ENCODE measurements at places on chromosomes 4 and X.

- DNase-seq, result no peak
Observed at GRCh38 chr4:7900334-7900909, 39.2 kb downstream of the AFAP1 start.

GRCh38 chr4:167233685-167234315 lies 494 bp downstream of the SPOCK3 start:
- no peak for DNase-seq

GRCh38 chr4:95510145-95510544 lies 38.6 kb downstream of the UNC5C start:
- no peak for DNase-seq

GRCh38 chr4:20151436-20151835 lies 100.3 kb upstream of the SLIT2 start:
- DNase-seq, result no peak

GRCh38 chrX:130109429-130110378 lies 593 bp downstream of the ELF4 start:
- DNase-seq, result no peak

- no peak for DNase-seq
Observed at GRCh38 chr4:88814043-88814617, 116.5 kb upstream of the NAP1L5 start.

- peak; percentile 86 for DNase-seq
Observed at GRCh38 chr4:3287972-3288570, 4.8 kb upstream of the RGS12 start.

GRCh38 chr4:64385220-64385619 lies 24.0 kb downstream of the TECRL start:
- no peak for DNase-seq

DNA sequence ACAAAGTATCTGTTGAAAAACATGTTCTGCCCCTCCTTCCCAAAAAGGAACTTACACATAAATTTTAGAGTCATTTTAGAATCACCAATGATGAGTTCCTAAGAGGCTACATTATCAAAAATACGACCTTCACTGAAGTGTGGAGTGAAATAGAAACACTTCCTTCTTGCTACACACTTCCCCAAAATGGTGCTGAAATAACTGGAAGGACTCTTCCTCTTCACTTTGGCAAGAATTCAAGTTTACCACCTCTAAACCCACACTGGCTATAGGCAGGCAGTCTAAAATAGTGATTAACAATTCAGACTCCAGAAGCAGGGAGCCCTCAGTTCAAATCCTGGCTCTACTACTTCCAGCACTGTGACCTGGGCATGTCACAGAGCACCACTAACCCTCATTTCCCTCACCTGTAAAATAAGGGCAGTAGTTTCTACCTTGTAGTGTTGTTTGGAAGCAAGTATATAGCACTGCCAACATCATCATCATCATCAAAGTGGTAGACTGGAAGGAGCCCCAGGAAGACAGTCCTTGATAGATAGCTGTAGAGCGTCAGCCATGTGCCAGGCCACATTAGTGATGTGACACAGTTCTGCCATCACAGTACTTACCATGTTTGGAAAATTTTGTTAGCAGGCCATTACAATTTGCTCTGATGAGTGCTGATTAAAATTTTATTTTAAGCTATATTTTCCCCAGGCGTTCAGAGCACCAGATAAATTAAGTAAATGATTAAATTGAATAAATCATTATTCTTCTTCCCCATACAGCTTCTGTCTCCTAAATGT lies 103.3 kb downstream of the PARM1 start:
- DNase-seq, result no peak

GRCh38 chr4:47669946-47670345 lies 167.9 kb downstream of the CORIN start:
- no peak for DNase-seq

DNA sequence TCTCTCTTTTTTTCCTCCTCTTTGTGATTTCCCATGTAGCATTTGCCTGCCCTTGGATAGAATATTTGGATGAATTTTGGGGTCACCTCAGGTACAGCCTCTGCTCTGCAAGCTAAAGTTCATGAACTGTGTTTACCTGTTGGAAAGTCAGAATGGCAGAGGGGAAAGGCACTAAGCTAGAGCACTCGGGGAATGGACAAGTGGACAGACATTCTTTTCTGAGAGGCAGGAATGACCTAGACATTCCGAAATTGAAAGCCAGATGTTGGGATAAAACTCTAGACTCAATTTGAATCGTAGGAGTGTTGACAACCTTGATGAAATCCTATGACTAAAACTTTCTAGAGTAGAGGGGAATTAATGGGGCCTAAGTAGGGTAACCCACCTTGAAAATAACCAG lies 56.1 kb downstream of the LUZP4 start:
- no peak for DNase-seq

DNA sequence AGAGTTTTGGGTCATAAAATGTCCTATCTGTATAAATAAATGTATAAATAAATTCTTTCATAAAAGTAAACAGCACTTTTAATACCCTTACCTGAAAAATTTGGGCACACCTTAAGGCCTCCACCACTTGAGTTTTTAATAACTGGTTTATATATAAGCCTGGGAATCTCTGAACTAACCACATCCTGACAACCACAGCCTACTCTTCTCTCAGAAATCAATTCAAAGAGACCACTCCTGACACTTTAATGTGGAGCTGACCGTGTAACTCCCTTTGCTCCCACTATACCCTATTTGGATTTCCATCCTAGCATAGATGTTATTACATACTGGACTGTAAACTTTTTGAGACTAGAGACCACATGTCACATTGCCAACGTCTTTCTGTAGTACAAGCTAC lies 3.5 kb downstream of the FBXL5 start:
- no peak for DNase-seq

- DNase-seq, result no peak
Observed at GRCh38 chrX:97372001-97372766, 488.5 kb downstream of the RPA4 start.

GRCh38 chr4:150402871-150403272 lies 179.1 kb upstream of the MAB21L2 start:
- DNase-seq, result no peak

- DNase-seq, result no peak
Observed at GRCh38 chr4:123233136-123233768, 163.3 kb upstream of the SPRY1 start.

GRCh38 chr4:96729641-96730040 lies 889.7 kb downstream of the PDHA2 start:
- no peak for DNase-seq

DNA sequence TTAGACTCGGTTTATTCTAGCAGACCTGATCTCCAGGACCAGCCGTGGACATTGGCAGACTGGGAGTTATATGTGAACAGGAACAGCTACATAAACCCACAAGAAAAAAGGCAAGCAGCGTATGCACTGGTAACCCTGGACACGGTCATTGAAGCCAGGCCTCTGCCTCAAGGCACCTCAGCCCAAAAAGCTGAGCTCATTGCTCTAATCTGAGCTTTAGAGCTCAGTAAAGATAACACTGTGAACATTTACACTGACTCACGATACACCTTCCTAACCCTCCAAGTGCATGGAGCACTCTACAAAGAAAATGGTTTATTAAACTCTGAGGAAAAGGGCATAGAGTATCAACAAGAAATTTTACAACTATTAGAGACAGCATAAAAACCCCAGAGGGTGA lies 148.9 kb upstream of the FGF16 start:
- no peak for DNase-seq

DNA sequence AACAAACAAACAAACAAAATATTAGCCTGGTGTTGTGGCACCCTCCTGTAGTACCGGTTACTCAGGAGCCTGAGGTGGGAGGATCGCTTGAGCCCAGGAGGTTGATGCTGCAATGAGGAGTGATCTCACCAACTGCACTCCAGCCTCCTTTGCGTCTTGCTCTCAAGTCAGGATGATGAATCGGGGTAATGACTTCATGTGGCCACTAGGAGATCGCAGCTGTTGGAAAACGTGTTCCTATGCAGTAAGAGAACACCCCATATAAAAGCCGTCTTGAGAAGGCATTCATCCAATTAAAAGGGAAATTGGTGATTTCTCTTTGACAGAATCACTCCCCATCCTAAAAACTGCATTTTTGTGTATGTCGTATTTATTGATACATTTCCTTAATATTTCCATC lies 6.9 kb downstream of the CCNB3 start:
- no peak for DNase-seq

- no peak for DNase-seq
Observed at GRCh38 chr4:184896868-184897715, 71.3 kb upstream of the ACSL1 start.

DNA sequence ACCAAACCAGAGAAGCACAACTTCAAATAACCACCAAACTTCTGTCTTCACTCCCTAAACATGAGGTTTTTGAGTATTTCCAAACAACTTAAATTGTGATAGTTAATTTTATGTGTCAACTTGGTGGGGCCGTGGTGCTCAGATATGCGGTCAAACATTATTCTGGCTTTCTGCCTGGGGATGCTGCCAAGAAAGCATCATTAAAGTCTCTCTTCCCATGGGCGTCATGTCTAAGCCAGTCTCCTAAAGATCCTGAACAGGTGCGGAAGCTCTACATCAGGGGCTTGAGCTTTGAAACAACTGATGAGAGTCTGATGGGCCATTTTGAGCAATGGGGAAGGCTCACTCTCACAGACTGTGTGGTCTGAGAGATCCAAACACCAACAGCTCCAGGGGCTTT lies 24.1 kb upstream of the SOD3 start:
- DNase-seq, result no peak

DNA sequence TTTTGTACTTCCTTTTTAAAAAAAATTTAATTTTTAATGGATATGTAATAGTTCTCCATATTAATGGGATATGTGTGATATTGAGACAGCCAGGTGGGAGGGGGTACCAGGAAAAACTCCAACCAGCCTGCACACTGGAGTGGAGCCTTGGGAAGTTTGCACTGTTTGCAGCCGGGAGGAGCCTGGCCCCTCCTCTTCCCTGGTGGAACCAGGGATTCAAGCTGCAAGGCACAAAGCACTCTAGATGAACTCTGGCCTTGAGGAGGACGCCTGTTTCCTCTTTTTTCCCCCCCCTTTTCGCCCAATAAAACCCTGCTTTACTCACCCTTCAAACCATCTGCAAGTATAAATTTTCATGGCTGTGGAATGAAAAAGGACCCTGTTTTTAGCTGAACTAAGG lies 48.2 kb upstream of the GC start:
- DNase-seq, result no peak

DNA sequence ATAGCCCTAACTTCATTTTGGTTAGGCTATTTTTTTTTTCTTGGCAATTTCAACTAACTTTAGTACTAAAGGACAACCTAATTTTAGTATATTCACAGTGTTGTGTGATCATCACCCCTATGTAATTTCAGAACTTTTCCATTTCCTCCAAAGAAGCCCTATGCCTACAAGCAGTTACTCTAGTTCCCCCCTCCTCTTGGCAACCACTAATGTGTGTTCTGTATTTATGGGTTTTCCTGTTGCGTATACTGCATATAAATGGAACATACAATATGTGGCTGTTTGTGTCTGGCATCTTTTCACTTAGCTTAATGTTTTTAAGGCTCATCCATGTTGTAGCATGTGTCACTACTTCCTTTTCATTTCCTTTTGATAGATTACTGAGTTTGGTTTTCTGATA lies 57.6 kb downstream of the N4BP2 start:
- no peak for DNase-seq

DNA sequence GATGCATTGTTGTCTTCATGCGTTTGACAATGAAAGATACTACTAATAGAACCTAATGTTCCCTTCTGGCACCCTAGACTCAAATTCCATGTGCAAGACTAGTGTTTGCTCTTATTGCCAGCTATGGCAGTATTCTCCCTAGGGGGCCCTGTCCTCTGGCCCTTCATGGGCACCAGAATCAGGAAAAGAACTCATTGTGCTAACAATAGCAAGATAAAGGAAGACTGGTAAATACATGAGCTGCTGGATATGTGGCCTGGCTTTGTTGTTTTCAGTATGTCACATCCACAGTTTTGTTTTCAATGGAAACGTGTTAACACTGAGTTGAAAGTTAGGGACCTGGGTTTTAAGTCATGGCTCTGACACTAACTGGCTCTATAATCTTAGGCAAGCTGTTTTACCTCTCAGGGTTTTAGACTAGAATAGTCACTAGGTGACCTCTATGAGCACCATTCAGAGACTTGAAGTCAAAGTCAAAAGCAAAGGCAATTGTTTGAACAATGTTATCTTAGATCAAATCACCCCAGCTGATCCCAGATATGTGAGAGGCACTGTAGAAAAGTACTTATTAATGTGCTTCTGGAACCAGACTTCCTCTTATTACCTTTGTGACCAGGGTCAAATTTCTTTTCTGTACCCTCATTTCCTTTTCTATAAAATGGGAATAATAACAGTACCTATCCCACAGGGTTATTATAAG lies 253.7 kb upstream of the DIAPH2 start:
- DNase-seq, result no peak

DNA sequence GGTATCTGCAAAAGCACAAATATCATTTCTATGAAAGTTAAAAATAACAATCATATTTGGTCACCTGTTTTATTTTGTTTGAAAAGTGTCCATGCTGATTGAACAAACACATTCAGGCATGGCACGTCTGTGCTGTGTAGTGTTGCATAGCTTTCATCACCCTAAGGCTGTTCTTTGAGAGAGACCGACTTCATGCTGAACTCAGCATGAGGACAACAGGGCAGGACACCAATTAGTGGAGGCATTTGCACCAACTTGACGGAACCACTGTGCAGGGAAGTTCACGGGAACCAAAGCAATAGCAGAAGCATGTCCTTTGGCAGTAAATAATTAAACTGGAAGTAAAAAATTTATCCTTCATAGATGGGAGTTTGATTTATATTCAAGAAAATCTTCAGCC lies 158.4 kb upstream of the SLC7A11 start:
- DNase-seq, result no peak

DNA sequence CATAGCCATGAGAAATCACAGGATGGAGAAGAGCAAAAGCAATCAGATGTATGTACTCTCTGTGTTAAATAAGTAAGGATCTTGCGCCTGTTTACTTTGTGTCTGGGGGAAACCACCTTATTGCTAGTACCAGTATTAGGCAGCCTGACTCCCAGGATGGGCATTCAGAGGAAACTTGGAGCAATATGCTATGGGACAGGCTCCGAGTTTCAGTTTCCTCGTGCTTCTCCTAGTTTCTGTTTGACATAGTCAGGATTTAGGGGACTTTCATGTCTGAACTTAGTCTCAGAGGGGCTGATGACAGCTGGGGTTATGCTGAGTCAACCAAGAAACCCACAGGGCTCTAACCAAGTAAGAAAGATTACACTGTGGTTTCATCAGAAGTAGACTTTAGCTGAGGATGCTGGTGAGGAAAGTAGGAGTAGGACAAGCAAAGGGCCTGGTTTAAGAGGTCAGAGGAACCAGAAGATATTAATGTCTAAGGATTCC lies 13.5 kb downstream of the NSUN7 start:
- no peak for DNase-seq

DNA sequence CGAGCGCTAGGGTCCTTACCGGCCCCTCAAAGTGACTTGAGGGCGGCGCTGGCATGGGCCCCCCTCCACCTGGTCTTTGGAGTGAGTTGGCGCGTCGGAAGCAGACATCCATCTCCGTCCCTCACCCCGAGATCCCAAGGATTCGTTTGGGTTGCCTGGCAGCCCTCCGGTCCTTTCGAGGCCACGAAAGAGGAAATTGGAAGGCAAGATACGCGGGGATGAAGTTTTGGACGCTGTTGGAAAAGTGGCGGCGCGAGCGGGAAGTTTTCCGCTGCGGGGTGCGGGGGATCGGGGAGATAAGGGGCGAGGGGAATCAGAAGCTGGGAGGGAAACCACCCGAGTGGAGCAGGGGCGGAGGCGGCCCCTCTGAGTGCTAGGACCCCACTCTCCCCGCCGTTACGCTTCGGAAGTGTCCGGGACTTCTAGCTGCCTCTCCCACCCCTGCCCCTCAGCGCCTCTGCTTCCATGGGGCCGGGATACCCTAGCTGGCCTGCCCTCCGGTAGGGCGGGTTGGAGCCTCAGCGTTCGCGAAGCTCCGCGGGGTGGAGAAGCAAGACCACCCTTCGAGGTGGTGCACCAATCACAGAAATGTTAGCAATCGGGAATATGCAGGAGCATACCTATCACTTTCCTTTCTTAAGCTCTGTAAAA lies 57.8 kb downstream of the FRMPD3 start:
- DNase-seq, result no peak
